ENCODE measurements at places on chromosomes 4 and X.

DNA sequence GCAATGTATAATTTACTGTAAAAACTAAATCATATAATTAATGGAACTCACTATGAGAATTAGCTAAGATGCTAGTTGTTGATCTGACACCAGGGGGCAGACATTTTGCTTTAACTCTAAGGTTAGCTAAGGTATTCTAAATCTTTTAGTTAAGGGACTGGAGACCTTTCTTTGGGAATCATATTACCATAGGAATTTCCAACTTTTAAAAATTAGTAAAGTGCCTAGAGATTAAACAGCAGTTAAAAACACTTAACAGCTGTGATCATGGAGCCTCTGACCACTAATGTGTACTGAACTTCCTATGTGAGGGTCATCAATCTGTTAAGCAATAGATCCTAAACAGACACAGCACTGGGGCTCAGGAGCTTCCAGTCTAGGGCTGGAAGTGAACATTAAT is 226.6 kb downstream of the NSUN7 start:
- no peak for DNase-seq

DNA sequence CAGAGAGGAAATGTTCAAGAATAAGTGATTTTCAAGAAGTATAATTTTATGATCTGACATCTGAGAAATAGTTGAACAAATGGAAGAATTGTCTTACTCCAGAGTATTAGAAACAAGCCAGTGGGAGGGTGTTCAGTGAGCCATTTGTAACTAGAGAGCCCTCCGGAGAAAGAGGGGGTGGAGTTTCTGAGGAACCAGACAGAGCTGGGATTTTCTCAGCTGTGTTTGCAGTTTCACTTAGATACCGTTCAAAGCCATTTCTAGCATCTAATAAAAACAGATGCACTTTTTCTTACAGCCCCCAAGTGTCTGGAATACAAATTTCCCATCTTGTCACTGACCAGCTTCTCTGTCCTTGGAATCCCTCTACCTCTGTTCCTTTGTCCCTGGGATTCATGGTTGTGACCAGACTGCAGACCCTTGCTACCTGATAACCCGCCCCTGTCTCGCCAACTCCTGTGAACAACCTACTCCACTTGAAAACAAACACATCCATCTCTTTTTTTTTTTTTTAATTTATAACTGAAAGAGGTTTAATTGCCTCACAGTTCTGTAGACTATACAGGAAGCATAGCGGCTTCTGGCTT is 132.8 kb upstream of the KLF3 start:
- no peak for DNase-seq

- DNase-seq = no peak
These were observed 84.1 kb downstream of the CLCN4 start for GRCh38 chrX:10240918-10241317.

DNA sequence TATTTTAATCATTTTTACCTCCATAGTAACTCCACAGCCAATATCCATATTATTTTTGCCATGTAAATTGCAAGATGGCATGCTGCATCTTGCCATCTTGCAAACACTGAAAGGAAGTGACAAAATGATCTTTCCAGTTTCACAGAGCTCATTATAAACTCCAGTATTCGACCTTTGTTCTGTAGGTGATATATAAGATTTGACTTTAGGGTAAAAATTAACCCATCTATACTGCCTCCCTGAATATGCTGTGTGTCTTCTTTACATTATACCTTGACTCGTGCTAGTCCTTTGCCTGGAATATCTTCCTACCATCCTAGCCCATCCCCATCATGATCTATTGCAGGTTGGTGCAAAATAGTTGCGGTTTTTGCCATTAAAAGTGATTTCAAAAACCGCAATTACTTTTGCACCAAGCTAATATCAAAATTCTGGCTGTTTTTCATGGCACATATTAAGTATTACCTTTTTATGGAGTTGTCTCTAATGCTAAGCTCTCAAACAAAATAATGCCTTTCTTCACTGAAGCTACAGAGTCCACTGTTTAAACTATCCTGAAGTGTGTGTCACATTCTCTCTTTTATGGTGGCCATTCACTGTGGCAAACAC is 161.1 kb downstream of the PCDH19 start:
- DNase-seq = no peak

- DNase-seq = no peak
These were observed 12.2 kb upstream of the PARM1 start for GRCh38 chr4:74920704-74921103.

GRCh38 chr4:41866799-41867677 is 68.2 kb upstream of the TMEM33 start:
- DNase-seq = no peak

DNA sequence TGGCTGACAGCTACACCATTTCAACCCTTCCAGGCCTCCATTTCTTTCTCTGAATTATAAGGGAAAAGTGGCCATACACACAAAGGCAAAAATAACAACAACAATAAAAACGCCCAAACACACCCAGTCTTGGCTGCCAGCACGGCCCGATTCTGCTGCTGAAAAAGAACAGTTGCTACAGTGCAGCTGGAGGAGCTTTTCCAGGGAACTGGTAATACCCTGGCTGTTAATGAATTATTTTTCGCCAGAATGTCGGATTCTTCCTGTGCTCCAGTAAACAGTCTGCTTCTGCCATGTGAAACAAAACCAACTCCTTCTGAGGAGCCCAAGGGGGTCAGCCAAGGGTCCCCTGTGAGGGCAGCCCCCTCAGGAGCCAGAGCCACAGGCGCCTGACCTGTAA is 6.6 kb downstream of the RAI2 start:
- no peak for DNase-seq

DNA sequence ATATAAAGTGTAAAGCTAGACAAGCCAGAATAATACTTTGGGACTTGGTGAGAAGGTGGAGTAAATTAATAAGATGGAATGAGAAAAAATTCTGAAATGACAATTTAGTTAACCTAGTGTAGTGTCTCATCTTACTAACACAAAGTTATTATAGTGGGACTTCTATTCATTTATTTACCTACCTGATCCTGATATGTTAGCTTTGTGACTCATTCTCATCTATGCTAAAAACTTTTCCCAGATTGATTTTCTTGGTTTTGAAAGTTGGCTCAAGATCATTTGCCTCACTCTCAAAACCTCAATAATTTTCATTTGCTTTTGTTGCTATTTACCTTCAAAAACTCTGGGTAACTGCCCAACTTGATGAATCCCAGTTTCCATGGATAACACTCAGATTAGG is 698.6 kb downstream of the SH3BGRL start:
- no peak for DNase-seq

DNA sequence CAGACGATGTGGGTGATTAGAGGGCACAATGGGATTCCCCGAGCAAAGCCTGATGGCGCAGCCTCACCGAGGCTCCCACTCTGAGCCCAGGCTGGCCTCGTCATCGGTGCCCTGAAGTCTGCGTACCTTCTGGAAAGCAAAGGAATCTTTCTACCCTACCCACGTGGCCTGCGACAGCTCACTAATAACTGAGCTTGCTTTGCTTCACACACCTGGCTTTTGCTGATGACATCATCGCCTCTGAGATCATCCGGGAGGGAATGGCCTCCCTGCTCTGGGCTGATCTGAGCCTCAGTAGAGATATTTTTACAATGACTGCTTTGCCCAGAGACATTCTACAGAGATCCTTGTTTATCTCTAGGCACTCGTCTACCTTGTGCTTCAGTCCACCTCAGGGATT is 45.4 kb upstream of the PDLIM3 start:
- no peak for DNase-seq

- DNase-seq = no peak
These were observed 574 bp downstream of the BST1 start for GRCh38 chr4:15703439-15703838.

GRCh38 chr4:94927696-94928095 is 169.9 kb downstream of the BMPR1B start:
- no peak for DNase-seq

GRCh38 chr4:129978315-129978714 is 882.4 kb downstream of the C4orf33 start:
- no peak for DNase-seq

GRCh38 chr4:26044983-26045382 is 131.0 kb downstream of the SMIM20 start:
- no peak for DNase-seq

GRCh38 chrX:71533851-71534561 is 1.1 kb downstream of the OGT start:
- DNase-seq = no peak

DNA sequence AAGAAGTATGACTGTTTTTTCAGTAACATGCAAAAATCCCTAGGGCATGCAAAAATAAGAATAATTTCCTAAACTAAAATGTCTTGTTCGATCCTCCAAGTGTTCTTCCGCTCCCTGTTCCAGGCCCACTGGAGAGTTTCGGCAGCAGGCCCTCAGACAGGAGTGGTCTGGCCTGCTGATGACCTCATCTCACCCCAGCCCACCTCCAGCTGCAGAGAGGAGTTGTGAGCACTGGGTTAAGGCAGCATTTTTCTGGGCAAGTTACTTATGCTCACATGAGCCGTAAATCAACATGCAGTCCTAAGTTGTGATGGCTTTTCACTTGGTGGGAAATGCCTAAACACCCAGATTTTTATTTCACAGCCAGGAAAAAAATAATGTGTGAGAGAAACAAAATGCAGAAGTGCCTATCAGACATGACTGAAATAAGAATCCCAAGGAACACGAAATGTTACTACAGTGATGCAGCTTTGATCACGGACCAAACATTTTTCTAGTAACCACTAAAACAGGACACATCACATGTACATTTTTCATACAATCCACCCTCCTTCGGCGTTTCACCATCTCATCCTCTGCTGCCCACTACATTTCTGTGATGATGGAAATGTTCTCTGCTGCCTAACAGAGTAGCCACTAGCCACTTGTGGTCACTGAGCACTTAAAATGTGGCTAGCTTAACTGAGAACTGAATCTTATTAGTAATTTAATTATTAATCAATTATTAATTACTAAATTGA is 153.3 kb upstream of the TBL1X start:
- no peak for DNase-seq

- DNase-seq = no peak
These were observed 137.8 kb upstream of the MSX1 start for GRCh38 chr4:4721636-4722035.

GRCh38 chr4:108555701-108556100 is 64.7 kb upstream of the RPL34 start:
- no peak for DNase-seq

DNA sequence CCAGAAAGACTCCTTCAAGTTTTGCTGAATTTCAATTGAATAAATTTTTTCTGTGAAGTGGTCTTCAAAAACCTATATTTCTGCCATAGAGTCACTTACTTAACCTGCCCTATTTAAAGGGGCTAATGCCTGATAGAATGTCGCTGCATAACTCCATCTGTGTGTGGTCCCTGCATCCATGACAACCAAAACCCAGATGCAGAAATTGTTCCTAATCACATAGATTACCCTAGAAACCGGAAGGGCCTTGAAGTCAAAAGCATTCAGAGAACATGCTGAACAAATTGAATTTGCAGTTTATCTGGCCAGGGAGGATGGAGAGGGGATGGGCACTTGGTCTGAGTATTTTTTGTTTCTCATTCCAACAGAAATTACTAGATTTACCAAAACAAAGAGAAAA is 1.5 kb upstream of the PARM1 start:
- DNase-seq = no peak

- no peak for DNase-seq
These were observed 9.3 kb upstream of the TBC1D19 start for GRCh38 chr4:26574563-26574962.

- no peak for DNase-seq
These were observed 8.5 kb downstream of the SMS start for GRCh38 chrX:21948897-21949578.

GRCh38 chr4:83639849-83640493 is 104.1 kb downstream of the GPAT3 start:
- DNase-seq = peak; percentile 26

DNA sequence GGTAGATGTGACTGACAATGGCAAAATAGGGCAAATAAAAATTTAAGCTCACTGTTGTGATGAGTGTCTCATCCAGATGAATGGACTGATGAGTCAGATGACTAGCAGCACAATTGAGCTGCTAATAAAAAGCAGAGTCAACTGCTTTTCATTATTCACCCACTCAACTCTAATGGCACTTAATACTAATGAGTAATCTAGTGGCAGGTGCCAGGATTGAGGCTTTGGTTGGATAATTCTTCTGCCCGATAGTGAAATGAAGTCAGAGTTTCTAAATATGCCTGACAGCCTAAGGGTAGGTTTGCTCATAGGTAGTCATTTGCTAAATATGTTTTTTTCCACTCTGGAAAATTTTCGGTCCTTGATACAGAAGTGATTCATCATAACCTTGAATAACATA is 10.4 kb downstream of the OGT start:
- no peak for DNase-seq

DNA sequence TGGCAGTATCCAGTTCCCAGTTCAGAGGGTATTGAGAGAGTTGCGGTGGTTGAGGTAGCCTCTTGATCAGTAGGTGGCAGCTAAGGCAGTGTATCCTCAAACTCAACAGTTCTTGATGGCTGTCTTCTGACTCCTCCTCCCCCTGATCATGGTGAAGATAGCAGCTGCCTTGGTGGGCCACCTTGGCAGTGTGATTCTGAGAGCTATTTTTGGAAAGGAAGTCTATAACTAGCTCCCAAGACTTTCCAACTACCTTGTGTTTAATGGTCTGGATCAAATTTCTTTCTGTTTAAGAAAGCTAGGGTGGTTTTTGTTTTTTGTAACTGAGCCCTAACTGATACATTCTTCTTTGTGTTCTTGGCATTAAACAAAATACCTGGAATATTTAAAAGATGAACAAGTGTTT is 10.5 kb upstream of the TBC1D19 start:
- no peak for DNase-seq

- DNase-seq = no peak
These were observed 5.2 kb upstream of the SMIM10L2A start for GRCh38 chrX:135416546-135416945.

DNA sequence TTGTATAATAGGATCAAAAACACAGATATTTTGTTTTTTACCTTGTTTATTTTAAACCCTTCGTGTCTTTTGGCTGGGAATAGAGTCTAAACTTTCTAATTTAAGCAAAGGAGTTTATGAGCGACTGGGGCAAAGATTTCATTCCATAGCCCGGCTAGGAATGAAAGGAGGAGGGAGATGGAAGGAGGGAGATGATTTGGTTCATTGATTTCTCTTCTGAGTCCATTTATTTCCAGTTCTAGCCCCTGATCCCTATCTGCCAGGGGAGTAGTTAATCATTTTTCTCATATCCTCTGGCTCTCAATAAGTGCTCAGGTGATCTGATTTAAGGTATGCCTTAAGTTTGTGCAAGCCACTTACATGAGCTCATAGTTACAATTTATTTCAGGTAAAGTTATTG is 120.0 kb downstream of the SPRY1 start:
- DNase-seq = no peak

DNA sequence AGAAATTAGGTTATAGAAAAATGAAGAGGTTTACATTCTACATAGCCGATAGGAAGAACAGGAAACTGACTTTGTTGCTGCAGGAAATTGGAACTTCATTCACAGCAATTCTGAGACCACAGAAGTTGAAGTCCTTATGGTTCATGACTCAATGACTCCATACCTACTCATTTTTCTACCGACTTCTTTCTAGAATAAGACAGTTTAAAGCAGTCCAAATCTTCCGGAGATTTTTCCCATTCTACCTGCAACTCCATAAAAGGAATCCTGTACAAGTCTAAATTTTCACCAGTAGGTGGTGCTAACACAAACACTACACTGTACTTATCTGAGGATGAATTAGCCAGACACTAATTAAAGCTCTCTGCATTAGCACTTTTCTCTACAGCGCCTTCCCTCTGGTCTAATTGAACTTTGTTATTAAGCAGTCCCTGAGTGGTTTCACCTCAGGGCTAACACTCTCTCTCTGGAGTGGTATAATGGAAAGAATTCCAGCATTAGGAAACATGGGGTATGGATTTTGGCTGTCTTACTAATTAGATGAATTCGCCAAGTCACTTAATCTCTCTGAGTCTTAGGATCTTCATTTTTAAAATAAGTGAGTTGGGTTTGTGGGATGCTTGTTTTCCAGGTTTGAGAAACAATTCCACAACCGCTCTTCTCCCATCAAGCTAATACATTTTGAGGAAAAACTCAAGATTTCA is 167.9 kb downstream of the SMIM20 start:
- no peak for DNase-seq

Measured in H54 (cell line).